ENCODE measurements at places on chromosomes 5 and 9. TPM values are rescaled to one million over a fixed set of nuclear protein-coding genes. Genes with fewer than 3 reads are reported as not detected.

DNA sequence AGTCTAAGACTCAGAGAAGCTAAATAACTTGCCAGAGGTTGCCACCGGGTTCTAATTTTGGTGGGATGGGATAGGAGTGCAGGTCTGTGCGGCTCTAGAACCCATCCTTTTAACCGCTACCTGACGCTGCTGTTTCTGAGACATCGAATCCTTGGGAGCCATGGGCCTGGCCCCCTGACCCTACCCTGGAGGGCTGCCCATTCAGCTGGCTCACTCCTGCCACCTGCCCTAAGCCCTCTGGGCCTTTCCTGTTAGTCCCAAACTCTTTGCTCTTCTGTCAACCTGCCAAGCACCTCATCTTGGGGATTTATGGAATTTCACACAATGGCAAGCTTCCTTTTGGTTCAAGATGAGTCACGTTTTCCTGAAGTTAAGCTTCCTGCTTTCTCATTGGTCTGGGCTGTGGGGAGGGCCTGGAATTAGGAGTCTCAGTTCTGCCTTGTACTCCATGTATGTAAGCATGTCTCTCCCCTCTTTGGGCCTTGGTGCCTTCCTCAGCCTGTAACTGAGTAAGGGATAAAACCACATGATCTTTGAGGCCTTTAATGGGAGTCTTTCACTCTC, 26.6 kb downstream of the ENHO start:
- peak; percentile 13 for DNase-seq

- peak; percentile 94 for DNase-seq
Measured at GRCh38 chr9:113649054-113649453, 185.5 kb downstream of the RGS3 start.

DNA sequence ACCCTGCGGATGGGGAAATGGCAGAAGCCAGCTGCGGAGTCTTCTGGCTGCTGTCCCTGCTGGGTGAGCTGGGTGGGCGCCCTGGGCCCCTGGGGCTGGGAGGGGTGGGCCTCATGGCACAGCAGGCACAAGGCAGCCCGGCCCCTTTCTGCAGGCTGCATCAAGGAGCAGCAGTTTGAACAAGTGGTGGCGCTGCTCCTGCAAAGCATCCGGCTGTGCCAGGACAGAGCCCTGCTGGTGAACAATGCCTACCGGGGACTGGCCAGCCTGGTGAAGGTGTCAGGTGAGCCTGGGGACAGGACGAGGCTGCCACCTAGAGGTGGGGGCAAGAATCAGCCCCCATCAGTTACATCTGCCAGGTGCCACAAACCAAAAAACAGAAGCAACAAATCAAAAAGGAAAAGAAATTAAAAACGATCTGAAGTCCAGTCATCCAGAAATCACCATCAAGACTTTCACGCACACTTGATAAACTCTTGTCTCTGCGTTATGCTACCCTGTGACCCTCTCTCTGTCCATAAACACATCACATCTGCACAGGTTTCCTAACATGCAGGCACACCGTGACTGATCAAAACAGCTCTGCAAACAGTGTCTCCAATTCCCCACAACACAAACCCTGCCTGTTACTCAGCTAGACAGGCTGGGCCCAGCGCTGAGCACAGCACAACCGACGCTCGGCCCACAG, 13.9 kb downstream of the REXO4 start:
- DNase-seq = no peak

DNA sequence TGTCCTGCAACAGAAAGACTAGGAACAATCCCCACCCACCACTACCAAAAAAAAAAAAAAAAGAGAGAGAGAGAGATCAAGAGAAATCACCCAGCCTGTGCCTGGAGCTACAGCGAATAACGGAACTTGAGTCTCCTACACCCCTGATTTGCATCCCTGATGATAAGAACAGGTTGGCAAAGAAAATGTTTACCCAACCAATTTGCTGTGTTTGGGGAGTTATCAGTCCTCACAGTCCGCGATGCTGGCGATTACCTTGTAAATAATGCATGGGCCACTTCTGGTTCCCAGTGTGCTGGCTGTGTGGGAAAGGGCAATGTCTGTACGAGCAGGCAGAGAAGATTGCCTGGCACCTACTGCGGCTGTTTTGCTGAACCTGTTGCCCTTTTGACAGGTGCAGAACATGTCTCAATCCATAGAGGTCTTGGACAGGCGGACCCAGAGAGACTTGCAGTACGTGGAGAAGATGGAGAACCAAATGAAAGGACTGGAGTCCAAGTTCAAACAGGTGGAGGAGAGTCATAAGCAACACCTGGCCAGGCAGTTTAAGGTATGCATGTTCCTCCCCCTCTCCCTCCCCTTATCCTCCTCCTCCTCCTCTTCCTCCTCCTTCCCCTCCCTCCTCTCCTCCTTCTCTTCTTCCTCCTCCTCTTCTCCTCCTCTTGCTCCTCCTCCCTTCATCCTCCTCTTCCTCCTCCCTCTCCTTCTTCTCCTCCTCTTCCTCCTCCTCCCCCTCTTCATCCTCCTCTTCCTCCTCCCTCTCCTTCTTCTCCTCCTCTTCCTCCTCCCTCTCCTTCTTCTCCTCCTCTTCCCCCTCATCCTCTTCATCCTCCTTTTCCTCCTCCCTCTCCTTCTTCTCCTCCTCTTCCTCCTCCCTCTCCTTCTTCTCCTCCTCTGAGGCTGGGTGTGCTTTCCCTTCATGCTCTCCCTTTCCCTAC, 8.3 kb downstream of the OLFM1 start:
- no peak for DNase-seq

DNA sequence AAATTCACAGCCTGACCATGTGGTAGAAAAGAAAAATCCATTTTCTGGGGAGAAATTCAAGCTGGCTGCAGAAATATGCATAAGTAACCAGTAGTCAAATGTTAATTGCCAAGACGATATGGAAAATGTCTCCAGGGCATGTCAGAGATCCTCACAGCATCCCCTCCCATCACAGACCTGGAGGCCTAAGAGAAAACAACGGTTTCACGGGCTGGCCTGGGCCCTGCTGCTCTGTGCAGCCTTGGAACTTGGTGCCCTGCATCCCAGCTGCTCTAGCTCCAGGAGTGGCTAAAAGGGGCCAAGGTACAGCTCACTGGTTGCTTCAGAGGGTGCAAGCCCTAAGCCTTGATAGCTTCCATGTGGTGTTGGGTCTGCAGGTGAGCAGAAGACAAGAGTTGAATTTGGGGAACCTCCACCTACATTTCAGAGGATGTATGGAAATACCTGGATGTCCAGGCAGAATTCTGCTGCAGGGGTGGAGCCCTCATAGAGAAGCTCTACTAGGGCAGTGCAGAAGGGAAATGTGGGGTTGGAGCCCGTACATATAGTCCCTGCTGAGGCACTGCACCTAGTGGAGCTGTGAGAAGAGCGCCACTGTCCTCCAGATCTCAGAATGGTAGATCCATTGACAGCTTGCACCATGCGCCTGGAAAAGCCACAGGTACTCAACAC, 49.7 kb downstream of the PTBP3 start:
- no peak for DNase-seq

GRCh38 chr5:102941111-102941510, 178.8 kb downstream of the GIN1 start:
- no peak for DNase-seq

DNA sequence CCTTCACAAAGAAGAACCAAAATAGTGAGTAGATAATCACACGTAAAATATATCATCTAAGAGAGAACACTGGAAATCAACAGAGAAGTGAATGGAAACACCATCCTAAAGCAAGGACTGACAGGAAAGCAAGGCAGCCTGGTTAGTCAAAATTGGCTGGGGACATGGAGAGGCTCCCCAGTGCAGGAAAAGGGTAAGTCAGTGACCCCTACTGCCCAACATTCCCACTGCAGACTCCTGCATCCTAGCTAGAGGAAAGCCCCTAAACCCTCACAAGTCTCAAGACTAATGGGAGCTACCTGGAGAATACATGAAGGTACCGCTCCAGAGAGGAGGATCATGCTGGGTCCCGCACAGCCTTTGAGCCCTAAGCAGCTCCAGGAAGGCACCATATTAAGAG, 60.1 kb downstream of the ZDHHC21 start:
- DNase-seq = no peak

DNA sequence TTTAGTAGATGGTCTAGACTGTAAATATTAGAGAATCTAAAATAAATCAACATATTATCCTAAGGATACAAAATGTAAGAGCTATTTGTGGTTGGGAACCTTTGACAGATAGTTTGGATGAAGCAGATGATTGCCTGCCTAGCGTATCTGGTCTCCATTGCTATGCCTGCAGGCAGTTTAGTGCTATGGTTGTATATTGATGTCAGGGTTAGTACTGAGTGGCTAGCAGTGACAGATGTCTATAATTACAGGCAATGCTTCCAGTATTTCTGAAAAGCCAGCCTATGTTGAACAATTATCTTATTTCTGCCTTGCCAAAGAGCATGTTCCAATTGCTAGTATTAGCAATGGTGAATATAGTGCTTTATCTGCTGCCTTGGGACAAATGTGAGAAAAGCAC, 151.3 kb upstream of the TLX3 start:
- DNase-seq = no peak

DNA sequence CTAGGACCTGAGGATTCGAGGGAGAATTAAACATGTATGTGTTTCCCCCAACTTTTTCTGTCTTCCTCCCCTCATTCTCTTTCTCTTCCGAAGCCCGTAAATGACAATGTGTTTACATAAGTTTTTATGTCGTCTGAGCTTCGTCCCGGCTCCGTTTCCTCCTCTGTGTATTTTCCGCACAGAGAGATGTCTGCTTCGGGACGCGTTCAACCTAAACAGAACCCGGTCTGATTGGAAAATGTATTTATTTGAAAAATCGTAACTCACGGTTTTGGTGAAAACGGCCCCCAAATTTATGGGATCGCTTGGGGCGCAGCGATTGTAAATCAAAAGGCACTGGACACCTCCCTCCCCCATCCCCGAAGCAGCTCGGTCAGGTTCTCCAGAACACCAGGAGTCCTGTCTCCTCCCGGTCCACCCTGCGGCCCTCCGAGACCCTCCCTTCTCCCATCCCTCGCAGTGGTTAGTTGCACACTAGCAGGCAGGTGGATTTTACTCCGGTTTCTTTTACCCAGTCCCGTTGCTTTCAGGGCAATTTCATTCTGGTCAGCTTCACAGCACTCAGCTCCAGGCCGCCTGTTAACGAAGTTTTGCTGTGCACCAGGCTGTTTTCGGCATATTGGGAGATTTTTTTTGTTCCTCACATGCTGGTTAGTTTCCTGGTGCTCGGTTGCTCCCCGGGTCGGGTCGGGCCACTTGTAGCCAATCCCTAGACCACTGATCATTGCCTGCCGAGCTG, 5.8 kb upstream of the HAND1 start:
- DNase-seq = no peak

DNA sequence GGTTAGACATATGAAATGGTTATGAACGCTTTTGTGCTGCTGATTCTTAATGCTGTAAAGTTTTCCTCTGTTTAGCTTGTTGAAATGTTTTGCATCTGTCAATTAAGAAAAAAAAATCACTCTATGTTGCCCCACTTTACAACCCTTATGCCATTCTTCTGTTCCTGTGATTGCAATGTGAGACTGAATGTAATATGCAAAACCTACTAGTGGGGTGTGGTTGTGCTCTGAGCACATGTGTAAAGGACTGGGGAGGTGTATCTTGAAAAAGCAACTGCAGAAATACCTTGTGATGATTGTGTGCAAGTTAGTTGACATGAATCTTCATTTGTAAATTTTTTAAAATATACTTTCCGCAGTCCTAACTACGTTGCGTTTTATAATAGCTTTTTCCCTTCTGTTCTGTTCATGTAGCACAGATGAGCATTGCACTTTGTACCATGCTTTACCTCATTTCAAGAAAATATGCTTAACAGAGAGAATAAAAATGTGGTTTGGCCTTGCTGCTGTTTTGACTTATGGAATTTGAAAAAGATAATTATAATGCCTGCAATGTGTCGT, 357.0 kb upstream of the PIK3R1 start:
- DNase-seq = no peak

- DNase-seq = no peak
Measured at GRCh38 chr5:107605596-107606125, 65.1 kb downstream of the EFNA5 start.

DNA sequence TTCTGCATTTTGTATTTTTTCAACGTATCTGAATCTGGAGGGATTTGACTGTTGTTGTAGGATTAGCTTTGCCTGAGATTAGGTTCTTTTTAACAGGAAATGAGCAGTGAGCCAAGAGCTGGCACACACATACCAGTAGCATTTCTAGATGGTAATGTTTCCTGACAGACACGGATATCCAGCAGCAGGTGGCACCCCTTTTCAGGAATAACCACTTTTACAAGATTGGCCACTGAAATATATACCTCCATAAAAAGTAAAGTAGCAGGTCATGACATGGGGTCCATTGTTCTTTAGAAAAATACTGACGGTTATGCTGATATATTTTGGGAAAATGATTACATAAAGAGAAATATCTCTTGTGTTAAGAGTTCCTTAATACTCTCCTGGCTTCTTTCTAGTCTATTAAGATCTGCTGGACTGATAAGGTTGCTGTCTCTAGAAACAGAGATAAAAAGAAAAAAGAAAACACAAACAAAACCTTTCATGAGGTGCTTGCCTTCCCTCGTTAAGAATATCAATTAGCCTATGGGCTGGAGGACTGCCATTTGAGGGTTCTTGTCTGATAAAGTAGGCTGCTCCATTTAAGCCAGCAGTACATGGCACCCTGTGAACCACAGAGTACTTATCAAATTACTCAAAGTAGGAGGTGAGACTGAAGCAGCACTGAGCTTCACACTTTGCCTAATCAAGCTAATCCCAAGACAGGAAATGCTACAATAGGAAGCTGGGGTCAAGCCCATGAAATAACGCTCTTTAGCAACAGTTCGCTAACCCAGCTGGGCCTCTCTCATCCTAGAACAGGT, 101.6 kb upstream of the PCA3 start:
- no peak for DNase-seq

DNA sequence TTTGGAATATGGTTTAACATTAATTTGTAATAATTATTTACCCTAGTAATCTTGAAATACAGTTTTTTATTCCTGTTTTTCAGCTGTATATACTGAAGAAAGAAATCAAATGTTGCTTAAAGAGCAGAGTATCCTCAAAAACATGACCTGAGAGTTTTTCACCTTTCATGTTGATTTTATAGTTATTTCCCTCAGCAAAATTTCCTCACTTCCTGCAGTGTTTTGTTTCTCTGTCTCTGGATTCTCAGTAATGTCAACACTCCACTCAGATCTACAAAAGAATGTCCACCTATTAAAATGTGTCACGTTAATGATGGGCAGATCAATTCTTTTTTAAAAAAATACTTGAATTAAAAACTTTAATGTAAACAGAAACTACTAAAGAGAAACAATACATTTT, 398.3 kb downstream of the ANXA1 start:
- no peak for DNase-seq

- no peak for DNase-seq
Measured at GRCh38 chr9:8337834-8338766, 538.5 kb upstream of the DMAC1 start.

ARL10 gene
- 0.23 TPM for polyA plus RNA-seq

COMMD10 gene
- 21.6 TPM for polyA plus RNA-seq

PLAC8L1 gene
- polyA plus RNA-seq = 0.36 TPM

SLC36A3 gene
- polyA plus RNA-seq = not detected

MED10 gene
- polyA plus RNA-seq = 56.5 TPM

SPATA31C1 gene
- polyA plus RNA-seq = not detected

KLF9 gene
- polyA plus RNA-seq = 20.4 TPM

Data from sigmoid colon (tissue), 7 donors.